ENCODE measurements at places on chromosomes 4 and X.

DNA sequence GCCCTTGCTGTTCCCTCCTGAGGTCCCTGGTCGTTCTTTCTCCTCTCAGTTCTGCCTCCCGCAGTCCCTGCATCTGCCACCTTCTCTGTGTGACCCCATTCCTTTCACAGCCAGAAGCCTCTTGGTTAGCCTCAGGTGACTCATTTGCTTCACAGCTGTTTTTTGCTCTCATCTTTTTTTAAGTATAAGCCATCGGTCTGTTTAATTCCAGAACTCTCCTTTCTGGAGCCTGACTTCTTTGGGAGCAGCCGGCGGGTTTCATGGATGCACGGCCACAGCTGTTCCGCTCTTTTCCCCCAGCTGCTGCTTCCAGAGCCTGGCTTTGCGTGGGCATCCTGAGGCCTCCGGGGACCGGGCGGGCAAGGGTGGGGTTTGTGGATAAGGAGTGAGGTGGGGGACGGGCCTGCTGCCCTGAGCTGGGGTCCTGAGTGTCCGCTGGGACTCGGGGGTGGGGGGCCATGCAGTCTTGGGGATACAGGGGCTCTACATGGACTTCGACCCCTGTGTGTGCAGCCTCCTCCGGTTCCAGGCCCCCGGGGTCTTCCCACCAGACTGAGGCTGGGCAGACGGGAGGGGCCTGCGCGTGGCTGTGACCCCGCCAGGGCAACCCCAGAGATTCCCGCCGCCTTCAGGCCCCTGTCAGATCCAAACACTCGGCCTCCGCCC lies 46.7 kb downstream of the PCGF3 start:
- DNase-seq = no peak
- H3K36me3 ChIP-seq = no peaks in the 10 kb centered on the region
- no peak overlapping the region for H3K27ac ChIP-seq
- H3K4me1 ChIP-seq = no peaks in the 10 kb centered on the region

DNA sequence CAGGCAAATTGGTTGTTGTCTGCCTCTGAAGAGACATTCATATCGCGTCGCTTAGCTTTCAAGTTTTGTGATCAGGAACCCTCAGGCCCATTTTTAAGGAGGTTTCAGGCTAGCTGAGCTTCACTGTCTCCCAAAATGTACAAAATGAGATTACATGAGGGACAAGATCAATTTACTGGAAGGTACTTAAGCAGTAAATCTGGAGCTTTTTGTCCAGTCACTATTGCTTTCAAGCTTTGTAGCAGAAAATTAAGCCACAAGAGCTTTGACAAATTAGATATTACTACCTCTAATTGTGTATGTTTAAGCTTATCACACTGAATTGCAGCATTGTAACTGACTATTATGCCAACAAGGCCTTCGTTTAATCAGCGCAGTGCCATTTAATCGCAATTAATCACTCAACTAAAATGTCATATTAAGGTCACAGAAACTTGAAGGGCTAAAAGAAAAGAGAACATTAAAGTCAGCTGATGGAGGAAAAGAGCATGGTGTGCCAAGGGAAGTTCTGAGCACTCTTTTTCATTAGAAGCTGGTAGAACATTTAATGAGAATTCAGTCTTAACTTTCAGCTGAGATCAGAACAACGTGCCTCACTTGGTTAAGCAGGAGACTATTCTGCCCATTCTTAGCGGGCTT lies 353.0 kb downstream of the FBXO8 start:
- no peaks in the 10 kb centered on the region for H3K4me1 ChIP-seq
- no peak overlapping the region for H3K4me3 ChIP-seq
- H3K27me3 ChIP-seq = no peaks in the 10 kb centered on the region
- DNase-seq = no peak

DNA sequence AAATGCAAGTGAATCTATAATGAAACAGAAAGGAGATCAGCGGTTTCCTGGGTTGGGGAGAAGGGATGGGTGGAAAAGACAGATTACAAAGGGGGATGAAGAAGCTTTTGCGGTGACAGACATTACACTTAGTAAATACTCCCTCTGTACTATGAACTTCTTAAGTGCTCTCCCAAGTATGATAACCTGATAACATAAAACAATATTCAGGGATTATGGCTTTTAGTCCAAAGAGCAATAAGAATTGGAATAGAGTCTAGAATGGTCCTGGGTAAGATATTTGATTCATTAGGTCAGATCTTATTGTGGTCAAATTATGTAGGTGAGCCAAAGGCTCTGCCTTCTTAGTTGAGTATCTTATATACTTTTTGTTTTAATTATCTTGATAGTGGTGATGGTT lies 9.2 kb downstream of the LRRC66 start:
- H3K36me3 ChIP-seq = no peaks in the 10 kb centered on the region
- no peaks in the 10 kb centered on the region for H3K27me3 ChIP-seq
- no peak overlapping the region for H3K4me3 ChIP-seq

- H3K36me3 ChIP-seq = no peaks in the 10 kb centered on the region
- no peak overlapping the region for H3K27ac ChIP-seq
- H3K27me3 ChIP-seq = no peaks in the 10 kb centered on the region
- no peak overlapping the region for H3K4me3 ChIP-seq
- no peaks in the 10 kb centered on the region for H3K4me1 ChIP-seq
- no peak for DNase-seq
Observed at GRCh38 chr4:14644580-14645282, 357.6 kb upstream of the CPEB2 start.

GRCh38 chr4:7890635-7891393 lies 48.8 kb downstream of the AFAP1 start:
- H3K4me1 ChIP-seq = peaks cover 80% of the 10 kb centered on the region
- no peak for DNase-seq
- H3K27me3 ChIP-seq = no peaks in the 10 kb centered on the region
- peak overlapping the region; percentile 96 for H3K27ac ChIP-seq

- H3K4me3 ChIP-seq = no peak overlapping the region
- no peak overlapping the region for H3K27ac ChIP-seq
- no peak for DNase-seq
- no peaks in the 10 kb centered on the region for H3K27me3 ChIP-seq
Observed at GRCh38 chr4:174592985-174593335, 70.7 kb upstream of the HPGD start.

GRCh38 chr4:139242511-139243051 lies 37.4 kb downstream of the MGARP start:
- H3K27ac ChIP-seq = no peak overlapping the region
- no peak overlapping the region for H3K4me3 ChIP-seq
- H3K4me1 ChIP-seq = no peaks in the 10 kb centered on the region
- H3K36me3 ChIP-seq = no peaks in the 10 kb centered on the region

DNA sequence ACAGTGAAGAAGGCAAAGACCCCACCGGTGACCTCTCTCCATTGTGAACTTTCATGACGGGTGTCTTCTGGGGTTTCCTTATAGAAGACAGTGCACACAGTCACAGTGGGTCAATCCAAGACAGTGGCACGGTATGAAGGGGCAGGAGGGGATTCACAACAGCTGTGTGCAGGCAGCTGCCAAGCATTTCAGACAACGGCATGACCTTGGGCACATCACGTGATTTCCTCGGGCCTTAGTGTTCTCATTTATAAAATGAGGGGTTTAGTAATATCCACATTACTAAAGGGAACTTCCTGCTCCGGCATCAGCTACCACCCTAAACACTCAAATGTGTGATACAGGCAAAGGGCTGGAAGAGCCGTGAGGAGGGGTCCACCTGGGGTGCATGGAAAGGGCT lies 42.9 kb downstream of the RBM47 start:
- no peak for DNase-seq
- no peaks in the 10 kb centered on the region for H3K4me1 ChIP-seq
- no peak overlapping the region for H3K4me3 ChIP-seq

DNA sequence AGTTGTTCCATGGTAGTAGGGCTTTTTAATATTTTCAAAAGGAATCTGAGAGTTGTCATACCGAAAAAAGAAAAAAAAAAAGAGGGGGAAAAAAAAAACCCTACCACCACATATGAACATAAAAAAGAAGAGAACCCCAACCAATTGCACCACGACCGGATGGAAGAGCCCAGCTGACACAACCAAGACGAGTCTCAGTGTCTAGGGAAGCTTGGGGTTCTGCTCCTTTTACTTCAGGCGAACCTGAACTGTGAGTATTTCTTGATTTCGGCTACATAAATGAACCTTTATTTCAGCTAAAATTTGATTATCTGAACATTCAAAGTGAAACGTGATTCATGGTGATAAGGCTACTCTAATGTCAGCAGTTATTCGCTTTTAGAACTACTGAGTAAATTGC lies at the start of gene GPR34:
TSS of gene GPR34 (plus strand) at position 139 of the 400 bp plus-strand sequence. CDS start 6,661 bp downstream, outside the sequence.
- no peaks in the 10 kb centered on the region for H3K4me1 ChIP-seq
- no peaks in the 10 kb centered on the region for H3K36me3 ChIP-seq
- no peaks in the 10 kb centered on the region for H3K27me3 ChIP-seq
- no peak within 1 kb of the TSS for H3K4me3 ChIP-seq
- DNase-seq = no peak
- H3K27ac ChIP-seq = no peak within 1 kb of the TSS

DNA sequence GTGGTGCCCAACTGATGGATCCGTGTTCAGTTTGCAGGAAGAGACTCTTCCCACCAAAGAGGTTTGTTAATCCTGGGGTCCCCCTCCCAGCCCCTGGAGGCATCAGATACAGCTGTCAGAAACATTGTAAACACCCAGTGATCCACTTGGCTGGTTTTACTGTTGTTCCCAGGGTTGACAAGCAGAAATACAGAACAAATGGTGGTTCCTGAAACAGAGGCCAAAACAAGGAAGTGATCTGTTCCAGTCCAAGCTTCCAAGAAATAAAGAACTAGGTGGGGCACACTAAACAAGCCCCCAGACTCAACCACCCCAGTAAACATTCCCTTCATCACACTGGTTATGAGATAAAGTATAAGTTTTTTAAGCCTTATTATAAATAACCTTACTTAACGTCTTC lies 1.4 kb downstream of the TMLHE start:
- peak overlapping the region; percentile 96 for H3K27ac ChIP-seq
- no peak for DNase-seq
- peak overlapping the region; percentile 94 for H3K4me3 ChIP-seq
- H3K4me1 ChIP-seq = peaks cover 5% of the 10 kb centered on the region

GRCh38 chrX:133685822-133686221 lies 270.5 kb upstream of the GPC4 start:
- no peaks in the 10 kb centered on the region for H3K4me1 ChIP-seq
- H3K36me3 ChIP-seq = no peaks in the 10 kb centered on the region
- no peak for DNase-seq
- H3K27me3 ChIP-seq = no peaks in the 10 kb centered on the region
- H3K27ac ChIP-seq = no peak overlapping the region

DNA sequence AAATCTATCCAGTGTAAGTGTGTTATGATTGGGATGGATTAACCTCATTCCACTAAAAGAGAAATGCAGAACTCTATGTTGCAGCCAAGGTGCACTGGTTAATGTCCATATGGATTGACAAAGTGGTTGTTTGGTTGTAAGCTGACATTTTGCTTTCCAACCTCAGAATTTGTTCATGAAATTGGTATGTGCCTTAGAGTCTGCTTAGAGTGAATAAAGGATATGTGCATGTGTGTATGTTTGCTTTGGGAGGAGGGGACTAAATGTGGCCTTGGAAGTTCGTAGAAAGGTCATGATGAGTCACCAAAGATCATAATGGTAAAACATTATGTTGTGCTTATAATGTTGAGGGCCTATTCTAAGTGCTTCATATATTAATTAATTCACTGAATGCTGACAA lies 44.1 kb upstream of the MBNL3 start:
- DNase-seq = no peak
- H3K4me3 ChIP-seq = no peak overlapping the region
- H3K27ac ChIP-seq = no peak overlapping the region
- no peaks in the 10 kb centered on the region for H3K4me1 ChIP-seq
- no peaks in the 10 kb centered on the region for H3K36me3 ChIP-seq

DNA sequence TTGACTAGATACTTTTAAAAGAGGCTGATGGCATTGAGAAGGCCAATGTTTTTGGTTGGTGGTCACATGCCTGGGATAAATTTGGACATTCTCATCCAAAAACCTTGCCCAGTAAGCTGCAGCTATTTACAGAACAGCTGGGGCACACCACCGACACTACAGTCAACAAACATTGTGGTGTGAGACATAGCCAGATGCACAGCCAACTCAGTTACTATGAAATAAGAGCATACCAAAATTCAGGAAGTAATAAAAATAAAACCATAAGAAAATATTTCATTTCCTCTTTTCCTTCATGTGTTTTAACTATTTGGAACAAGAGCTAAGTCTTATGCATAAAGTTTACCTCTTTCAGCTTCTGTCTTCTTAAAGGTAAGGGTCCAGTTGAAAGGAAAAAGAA lies 8.8 kb downstream of the PPM1K start:
- H3K27ac ChIP-seq = no peak overlapping the region
- DNase-seq = no peak
- no peaks in the 10 kb centered on the region for H3K4me1 ChIP-seq
- no peaks in the 10 kb centered on the region for H3K36me3 ChIP-seq

DNA sequence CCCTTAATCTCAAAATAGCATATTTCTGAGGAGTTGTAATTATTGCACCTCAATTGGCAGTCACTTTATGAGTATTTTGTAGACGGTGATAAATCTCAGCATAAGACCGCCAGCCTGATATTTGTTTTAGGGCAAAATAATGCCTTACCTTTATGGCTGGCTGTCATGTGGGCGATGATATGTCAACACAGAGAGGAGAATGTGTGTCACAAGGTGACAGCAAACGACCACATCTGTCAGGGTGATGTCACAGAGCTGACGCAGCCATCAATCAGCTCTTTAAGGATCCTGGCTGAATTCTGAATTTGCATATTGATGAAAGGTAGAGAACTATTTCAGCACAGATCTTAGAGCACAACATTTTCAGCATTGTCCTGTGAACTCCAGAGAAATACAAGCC lies 209.7 kb downstream of the CEP135 start:
- H3K27ac ChIP-seq = no peak overlapping the region
- no peaks in the 10 kb centered on the region for H3K36me3 ChIP-seq
- DNase-seq = no peak
- no peak overlapping the region for H3K4me3 ChIP-seq

DNA sequence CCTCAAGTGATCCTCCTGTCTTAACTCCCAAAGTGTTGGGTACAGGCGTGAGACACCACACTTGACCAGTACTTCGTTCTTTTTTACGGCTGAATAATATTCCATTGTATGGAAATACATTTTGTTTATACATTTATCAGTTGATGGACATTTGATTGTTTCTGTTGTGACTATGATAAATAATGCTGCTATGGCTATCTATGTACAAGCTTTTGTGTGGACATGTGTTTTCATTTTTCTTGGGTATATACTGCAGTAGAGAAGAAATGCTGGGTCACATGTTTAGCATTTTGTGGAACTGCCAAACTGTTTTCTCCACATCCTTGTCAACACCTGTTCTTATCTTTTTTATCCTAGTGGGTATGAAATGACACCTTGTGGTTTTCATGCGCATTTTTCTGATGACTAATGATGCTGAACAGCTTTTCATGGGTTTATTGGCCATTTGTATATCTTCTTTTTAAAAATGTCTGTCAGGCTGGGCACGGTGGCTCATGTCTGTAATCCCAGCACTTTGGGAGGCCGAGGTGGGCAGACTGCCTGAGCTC lies 37.3 kb downstream of the SAT1 start:
- no peak overlapping the region for H3K4me3 ChIP-seq
- no peaks in the 10 kb centered on the region for H3K27me3 ChIP-seq
- no peaks in the 10 kb centered on the region for H3K36me3 ChIP-seq
- H3K4me1 ChIP-seq = peaks cover 3% of the 10 kb centered on the region
- H3K27ac ChIP-seq = no peak overlapping the region
- no peak for DNase-seq
